Ovary (tissue), 10 donors: ENCODE measurements at places on chromosomes 3 and 15. TPM values are rescaled to one million over a fixed set of nuclear protein-coding genes. Genes with fewer than 3 reads are reported as not detected.

DNA sequence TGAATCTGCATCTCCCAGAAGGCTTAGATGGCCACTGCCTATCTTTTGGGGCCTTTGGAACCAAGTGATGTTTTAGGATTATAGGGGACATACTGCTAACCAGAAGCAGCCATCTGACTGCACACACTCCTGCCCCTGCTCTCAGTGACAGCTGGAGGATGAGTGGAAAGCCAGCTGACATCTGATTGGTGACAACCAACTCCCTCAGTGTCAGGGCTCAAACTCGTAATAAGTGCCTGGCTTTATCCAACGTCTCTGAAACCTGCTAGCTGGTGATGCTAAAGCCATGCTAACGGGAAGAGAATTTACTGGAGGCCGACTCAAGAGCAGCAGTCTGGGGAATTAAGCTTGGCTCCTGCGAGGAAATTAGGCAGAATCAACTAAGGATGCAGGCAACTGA, 35.1 kb downstream of the KY start:
- no peak for DNase-seq

GRCh38 chr15:27679203-27679602, 419.9 kb downstream of the OCA2 start:
- DNase-seq, result no peak

GRCh38 chr3:11476735-11477144, 167.0 kb downstream of the VGLL4 start:
- no peak for DNase-seq

GRCh38 chr15:69071260-69071659, 56.8 kb downstream of the NOX5 start:
- DNase-seq, result no peak

DNA sequence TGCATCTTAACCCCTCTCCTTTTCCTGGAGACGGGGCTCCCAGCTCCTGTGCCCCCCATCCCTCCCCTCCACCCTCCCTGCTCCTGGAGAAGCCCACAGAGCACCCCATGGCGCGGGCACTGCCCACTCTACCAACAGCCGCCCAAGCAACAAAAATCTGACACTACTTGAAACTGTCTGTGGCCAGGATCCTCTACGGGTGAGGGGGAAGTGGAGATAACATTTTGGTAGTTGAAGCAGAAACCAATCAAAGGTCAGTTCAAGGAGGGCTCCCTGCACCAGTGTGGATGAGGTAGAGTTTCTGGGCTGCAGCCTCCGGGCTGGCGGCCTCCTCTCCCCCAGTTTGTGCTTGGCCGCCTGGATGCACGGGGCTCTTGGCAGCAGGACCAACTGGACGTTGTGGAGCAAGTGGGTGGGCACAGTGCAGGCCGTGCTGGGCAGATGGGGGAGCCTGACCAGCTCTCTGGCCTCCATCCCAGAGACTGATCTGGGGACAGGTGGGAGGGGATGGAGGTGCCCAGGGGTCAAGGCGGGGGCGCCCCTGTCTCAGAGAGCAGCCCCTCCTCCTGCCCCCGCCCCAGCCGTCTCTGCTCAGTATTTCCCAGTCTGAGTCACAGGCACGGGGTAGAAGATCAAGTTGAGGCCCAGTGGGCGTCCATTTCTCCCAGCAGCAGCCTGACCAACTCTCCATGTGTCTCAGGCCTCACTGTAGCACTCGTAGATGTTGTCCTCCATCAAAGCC, 12.8 kb downstream of the H1-8 start:
- DNase-seq, result no peak

DNA sequence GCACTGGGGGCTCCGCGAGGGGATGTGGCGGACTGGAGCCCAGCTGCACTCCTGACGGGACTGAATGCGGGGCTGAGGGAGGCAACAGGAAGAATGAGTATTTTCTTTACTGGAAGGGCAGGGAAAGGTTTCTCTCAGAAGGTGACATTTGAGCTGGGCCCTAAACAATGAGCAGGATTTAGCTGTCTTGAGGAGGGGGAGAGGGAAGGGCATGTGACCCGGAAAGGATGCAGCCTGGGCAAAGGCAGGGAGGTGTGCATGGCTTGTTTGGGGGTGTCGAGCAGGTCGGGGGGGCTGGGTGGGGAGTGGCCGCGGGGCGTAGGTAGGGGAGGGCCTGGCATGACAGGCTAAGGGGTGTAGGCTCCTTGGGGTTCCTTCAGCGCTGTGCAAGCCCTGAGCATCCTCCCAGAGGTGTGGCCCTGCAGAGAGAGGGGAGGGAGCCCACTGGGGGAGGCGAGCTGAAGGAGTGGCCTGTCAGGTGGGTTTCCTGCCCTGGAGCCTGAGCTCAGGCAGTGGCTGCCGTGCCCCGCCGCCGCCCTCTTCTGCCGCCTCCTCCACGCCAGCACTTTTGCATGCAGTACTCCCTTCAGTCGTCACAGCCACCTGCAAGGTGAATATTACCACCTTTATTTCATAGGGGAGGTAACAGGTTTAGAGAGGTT, 17.2 kb upstream of the ANKDD1A start:
- no peak for DNase-seq

GRCh38 chr15:92624401-92624991, 31.1 kb downstream of the FAM174B start:
- DNase-seq, result peak; percentile 61

DNA sequence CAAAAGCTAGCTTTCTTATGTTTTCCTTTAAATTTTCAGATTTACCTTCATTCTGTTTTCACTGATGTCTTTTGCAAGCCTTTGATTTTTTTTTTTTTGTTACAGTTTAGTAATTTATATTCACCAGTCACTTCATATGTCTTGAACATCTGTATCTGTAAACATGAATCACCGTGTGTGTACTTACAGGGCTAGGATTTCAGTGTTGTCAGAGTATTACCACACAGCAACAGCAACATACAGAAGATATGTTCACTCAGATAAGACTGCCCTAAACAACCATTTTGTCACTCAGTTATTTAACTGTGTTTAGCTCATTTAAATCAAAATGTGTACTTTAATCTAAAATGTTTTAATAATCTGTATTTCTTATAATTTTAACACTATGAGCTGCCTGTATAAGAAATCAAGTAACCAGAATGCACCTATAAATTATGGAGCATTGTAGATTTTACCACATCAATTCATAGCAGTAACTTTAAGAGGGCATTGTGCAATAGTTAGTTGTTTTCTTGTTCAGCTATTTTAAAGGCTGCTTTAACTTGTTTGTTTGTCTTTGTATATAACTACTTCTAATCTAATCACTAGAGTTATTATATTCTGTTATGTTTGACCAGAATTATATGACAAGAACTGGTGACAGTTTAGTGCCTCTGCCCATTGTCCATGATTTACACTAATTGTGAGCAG, 50.4 kb downstream of the GHSR start:
- no peak for DNase-seq

DNA sequence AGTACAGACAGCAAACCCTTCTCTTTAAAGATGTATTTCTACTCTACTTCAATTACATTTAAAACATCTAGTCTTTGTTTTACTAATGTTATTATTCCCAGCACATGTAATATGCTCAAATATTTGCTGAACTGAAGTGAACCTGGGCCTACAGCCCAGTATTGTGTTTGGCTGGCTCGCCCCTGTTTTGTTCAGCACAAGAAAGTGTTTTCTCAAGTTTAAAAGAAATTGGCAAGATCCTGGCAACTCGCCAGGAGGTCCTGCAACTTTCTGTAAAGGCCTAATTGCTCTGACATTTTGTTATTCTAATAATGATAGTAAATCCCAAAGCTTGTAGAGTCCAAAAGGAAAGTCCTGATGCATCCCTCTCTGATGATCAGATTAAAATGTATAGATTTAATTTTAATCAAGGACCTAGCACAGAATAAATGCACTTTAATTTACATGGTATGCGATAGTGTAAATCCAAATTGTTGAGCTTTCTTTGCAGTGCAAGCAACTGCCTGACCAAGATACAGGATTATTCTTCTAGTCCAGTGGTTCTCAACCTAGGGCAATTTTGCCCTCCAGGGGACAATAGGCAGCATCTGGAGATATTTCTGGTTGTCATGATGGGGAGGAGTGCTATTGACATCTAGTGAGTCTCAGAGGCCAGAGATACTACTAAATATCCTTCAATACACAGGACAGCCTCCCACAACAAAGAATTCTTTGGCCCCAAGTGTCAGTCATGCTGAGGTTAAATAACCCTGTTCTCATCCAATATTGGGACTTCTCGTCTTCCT, 35.7 kb upstream of the TMOD3 start:
- DNase-seq, result peak; percentile 25

DNA sequence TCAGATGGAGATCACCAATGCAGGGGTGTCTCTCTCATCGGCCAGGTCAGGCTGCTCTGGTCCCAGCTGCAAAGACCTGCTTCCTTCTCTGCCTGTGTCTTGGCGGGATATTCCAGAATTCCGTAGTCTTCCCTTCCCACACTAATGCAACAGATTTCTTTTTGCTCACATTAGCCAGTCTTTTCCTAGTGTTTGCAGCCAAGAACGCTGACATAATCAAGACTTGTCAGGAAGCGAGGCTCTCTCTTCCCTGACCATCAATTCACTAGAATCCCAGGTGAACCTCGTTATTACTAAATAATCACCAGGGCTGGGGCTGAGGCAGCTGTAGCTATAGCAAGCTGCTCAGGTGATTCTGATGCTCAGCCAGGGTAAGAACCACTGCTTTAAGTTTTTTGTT, 43.2 kb upstream of the ACKR4 start:
- DNase-seq, result no peak

DNA sequence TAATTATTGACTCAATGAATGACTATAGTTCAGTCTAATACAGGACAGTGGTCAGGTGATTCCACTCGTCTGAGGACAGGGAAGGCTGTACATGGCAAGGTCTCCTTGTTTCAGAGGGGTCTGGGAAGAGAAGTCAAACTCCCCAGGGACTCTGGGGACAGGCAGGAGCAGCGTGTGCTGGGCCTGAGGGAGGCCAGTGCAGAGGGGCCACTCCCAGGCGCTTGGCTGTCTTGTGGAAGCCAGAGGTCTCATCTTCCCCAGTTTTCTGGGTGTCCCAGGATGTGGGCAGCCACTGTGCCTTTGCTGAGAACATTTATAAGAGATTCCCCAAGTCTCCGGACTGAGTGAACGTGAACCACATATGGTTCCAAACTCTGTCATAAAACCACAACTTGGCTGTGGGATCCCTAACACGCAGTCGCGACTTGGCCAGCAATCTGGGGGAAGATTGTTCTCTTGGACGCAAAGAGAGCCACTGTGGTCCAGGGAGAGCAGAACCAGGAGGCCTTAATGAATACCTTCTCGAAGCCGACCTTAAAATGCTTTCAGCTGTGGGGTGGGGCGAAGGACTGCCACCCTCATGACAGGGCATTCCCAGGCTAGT, 30.4 kb downstream of the BHLHE40 start:
- DNase-seq, result no peak

- no peak for DNase-seq
These were observed 6.4 kb upstream of the CSTA start for GRCh38 chr3:122318620-122319019.

DNA sequence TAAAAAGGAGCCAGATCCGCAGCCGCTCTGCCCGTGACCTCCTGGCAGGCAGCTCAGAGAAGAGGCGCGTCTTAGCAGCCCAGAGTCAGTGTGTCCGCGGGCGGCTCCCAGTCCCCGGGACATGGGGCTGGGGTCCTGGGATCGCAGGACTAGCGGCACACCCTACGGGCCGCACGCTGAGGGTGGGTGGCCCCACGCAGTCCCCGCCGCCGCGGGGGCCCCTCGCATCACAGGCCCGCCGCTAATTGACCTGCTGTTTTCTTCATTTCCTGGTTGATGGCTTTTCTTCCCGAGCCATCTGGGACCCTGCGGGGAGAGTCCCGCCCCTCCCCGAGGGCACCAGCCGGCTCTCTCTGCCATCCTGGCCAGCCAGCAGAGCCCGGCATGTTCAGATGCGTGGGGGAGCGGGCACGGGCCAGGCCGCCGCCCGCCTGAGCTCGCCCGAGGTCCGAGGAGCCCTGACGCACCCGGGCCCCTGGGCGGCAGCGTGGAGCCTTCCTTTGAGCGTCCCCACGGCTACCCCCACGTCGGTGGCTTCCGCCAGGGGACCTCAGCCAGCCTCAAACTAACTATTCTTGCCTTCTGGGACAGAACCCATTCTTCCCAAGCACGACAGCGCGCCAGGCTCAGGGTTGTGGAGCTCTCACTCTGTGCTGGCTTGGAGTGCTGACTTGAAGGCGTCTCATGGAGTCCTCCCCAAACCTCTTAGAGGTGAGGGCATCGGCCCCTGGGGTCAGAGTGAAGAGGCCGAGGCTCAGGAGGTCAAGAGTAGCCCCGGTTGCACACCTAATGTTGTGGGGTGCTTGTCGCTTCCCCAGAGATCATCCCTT, 34.6 kb upstream of the CACNA2D3 start:
- DNase-seq, result no peak

DNA sequence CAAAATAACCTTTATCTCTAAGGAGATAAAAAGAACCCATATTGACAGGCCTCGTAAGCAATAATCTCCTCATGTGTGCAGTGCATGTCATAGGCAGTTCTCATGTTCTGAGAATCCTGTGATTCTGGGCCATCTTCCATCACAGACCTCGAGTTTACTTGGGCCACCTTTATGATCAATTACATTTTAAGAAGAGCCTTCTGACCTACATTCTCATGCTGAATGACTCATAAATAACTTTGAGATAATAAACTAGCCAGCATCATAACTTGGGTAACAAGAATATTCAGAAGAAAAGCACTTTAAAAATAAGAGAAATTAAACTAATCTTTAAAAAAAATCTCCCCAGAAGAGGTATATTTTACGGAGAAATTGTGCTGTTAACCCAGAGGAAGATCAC, 310.7 kb upstream of the ZNF717 start:
- no peak for DNase-seq

Gene CSTA
- total RNA-seq, result 13.2 TPM

Gene MRPL46
- 12.1 TPM for total RNA-seq

Gene TBC1D2B
- 117 TPM for total RNA-seq

Gene OR5AC2
- total RNA-seq, result not detected

Gene CCR2
- 0.73 TPM for total RNA-seq

Gene RASL12
- 11.2 TPM for total RNA-seq

Gene ARPP21
- not detected for total RNA-seq
